Stimulated activated CD8-positive, alpha-beta memory T cell treated with anti-CD3 and anti-CD28 coated beads, Interleukin-15, amount 100 ng/mL, for 24 hours (primary cell): ENCODE measurements at places on chromosomes 1 and 21.

DNA sequence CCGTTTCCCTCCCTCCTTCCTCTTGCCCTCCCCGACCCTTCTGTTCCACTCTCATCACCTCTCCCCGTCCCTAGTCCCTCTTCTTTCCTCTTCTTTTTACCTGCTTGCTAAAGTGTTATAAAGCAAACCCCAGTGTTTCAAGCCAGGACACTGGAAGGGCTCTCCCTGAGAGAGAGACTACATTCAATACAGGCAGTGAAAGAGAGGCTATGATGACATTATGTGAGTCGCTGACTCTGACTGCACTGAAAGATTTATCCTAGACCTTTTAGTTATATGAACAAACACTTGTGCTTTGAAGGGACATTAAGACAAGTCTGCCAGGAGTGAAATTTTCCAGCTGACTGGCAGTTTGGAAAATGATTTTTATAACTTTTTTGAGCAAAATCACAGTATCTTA lies 155.7 kb downstream of the S1PR1 start:
- DNase-seq: no peak

- no peak for DNase-seq
Measured at GRCh38 chr1:29136391-29136915, 12.8 kb upstream of the TMEM200B start.

- DNase-seq: no peak
Measured at GRCh38 chr1:22619252-22619651, 17.2 kb upstream of the C1QA start.

GRCh38 chr1:35390600-35391494 lies 122.3 kb downstream of the ZMYM4 start:
- DNase-seq: no peak

GRCh38 chr1:205505791-205506190 lies 1.3 kb downstream of the CDK18 start:
- no peak for DNase-seq

DNA sequence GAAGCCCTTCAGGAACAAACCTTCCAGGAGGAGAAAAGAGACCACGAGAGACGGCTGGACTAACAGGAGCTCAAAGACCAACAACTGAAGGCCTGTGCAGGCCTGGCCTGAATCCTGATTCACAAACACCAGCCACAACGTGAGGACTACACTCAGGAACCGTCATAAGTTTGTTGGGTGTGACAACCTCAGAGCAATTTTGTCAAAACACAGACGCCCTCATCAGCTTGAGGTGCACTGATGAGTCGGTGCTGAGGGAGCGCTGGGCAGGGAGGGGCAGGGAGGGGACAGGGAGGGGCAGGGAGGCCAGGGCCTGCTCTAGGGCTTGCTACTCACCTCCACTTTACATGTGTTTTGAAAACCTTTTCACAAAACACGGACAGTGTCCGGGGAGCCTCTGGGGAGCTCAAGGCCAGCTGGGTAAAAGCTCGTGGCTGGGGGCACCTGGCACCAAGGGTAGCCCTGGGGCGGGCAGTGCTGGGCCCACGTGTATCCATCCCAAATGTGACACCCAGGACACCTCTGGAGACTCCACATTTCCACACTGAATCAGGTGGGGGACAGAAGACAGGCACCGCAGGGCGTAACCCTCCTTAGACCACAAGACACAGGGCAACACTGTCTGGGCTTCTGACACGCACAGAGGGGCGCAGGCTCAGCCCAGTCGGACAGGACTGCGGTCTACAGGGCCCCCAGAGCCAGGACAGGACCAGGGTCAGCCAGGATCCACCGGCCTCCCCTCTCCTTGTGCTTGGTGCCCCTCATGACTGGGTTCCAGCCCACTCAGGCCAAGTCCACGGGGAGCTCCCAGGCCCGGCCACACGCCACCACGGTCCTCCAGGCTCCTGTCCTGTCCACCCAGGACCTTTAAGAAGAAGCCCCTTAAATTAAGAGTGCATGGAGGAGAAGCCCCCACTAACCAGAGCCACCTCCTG lies 16.5 kb downstream of the LSS start:
- DNase-seq: no peak

DNA sequence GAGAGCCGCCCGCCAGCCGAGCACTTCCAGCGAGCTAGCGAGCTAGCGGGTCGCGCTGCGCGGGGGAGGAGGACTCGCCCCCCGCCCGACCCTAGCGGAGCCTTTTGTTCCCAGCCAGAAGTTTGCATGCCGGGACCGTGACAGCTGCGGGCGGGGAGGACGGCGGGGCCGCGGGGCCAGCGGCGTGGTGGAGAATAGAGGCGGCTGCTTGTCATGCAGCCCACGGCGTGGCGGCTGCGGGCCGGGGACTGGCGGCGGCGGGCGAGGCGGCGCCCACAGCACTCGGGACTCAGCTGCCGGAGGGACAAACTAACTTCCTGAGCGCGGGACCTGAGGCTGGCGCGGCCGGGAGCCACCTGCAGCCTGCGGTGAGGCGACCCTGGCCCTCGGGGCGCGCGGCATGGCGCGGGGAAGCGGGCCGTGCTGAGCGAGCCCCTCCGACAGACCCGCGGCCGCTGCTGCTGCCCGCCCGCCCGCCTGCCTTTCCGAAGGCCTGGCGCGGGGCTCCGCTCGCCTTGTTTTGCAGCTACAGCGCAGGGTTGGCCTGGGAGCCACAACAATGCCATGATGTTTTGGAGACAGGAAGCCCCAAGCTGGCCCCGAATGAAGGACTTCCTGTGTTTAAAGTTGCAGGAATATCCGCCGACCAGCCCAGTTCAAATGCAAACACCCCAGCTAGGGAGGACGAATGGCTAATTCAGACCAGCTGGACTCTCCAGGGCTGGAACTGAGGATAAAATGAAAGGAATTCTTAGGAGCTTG lies 82.2 kb upstream of the BMP8A start:
- no peak for DNase-seq

GRCh38 chr1:238466459-238466858 lies 575.7 kb upstream of the ZP4 start:
- DNase-seq: no peak

- no peak for DNase-seq
Measured at GRCh38 chr1:154998818-154999570, 3.6 kb upstream of the ZBTB7B start.

DNA sequence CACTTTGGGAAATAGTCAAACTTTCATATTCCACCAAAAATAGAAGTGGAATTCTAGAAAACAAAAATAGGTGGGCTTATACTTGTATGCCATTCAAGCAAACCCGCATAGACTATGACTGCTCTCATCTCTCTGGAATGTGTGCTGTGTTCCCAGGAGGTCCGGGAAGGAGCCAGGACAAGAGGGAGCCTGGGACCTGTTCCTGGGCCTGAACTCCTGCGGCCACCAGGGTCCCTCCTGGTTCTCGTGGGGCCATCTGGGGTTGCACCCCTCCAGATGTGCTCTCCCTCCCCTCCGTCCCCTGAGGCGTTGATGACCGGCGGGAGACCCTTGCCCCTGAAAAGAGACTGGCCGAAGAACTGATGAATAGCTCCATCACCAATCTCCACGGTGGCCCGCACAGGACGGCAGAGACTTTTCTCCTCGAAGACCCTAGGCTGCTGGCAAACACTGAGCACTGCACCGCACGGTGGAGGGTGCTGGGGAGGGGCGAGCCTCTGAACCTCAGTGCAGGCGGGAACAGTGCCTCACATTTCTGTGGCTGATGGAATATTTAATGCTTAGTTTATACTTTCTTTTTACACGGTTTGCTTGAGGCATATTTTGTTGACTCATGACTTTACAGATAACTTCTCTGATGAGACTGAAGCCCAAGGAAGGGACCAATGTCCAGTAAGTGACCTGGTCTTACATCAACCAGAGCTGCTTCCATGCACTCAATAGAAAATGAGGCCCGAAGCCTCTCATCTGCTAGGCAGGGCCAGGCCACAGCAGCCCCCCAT lies 9.6 kb upstream of the ADARB1 start:
- DNase-seq: no peak

DNA sequence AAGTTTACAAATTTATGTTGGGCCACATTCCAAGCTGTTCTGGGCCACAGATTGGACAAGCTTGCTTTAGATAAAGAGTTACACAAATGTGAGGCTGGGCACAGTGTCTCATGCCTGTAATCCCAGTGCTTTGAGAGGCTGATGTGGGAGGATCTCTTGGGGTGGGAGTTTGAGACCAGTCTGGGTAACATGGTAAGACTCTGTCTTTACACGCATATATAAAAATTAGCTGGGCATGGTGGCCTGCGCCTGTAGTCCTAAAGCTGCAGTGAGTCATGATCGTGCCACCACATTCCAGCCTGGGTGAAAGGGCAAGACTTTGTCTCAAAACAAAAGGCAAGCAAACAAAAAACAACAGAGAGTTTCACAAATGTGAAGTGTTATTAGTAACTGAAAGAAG lies 5.9 kb upstream of the VCAM1 start:
- DNase-seq: no peak

DNA sequence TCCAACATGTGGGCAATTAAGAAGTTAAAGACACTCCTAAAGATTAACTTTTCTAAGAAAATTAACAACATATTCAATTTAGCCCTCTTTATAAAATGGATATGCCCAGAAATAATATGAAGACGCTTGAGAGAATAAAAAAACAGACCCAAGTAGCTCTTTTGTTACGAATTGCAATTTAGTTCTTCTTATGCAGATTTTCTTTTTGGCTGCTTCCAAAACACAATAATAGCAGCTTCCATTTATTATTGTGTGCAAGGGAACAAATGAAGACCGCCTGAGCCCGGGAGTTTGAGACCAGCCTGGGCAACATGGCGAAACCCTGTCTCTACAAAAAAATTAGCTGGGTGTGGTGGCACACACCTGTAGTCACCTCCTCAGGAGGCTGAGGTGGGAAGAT lies 50.4 kb upstream of the BCL10 start:
- no peak for DNase-seq

- DNase-seq: no peak
Measured at GRCh38 chr1:61591351-61591750, 133.6 kb downstream of the TM2D1 start.

DNA sequence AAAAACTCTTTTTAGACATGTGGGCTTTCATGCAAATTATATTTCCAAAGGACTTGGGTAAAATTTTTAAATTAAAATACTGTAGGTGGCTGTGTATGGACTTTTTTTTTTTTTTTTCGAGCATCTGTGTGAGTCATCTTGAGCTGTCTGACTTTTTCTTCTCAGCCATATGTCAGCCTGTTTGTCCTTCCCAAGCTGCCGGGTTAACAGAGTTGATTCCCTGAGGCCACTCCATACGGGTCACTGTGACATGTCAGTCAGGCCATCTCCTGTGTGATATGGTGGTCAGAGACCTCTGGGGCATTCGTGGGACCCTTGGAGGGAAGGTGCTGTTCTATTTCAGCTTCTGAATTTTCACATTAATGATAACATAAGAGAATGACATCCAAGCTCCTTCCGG lies 148.3 kb downstream of the KCNJ6 start:
- DNase-seq: no peak

- DNase-seq: no peak
Measured at GRCh38 chr1:14808768-14809167, 210.3 kb downstream of the KAZN start.

GRCh38 chr1:162710345-162710744 lies 78.1 kb downstream of the DDR2 start:
- DNase-seq: no peak

- DNase-seq: no peak
Measured at GRCh38 chr1:182527680-182528079, 61.4 kb downstream of the RNASEL start.

- DNase-seq: peak; percentile 90
Measured at GRCh38 chr1:27392096-27392777, at the start of gene GPR3. Gene GPR3, plus strand, starts transcription at chr1:27392622. Its CDS starts 1,177 bp downstream, at chr1:27393799.

GRCh38 chr1:43960798-43961197 lies 9.0 kb upstream of the DPH2 start:
- no peak for DNase-seq

DNA sequence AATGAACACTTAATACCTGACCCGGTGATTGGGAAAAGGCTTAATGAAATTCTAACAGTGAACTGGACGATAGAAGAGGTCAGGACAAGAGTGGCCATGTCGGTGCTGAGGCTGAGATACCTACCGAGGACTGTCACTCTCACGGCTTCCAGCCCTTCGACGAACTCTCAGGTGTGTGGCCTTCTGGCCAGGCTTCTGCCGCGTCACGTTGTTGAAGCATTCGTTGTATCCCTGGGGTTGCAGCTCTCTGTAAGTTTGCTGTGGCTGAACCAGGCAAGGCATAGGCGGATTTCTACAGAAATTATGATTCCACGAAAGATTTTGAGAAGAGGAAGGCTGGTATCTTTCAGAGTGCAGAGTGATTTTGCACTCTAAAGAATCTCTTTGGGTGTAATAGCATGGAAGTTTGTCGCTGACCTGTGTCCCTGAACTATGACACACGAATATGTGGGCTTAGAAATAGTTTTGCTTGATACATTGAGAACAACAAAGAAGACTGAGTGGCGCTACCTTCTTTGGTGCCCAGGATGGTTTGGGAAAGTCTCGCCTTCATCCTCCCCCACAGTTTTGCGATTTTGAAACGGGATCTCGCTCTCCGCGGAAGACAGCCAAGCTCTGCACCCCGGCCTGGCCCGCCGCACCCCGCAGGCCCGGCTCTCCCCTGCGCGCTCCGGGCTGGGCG lies 403 bp upstream of the EPHX4 start:
- no peak for DNase-seq

- no peak for DNase-seq
Measured at GRCh38 chr1:59316497-59317128, 19.7 kb downstream of the FGGY start.

DNA sequence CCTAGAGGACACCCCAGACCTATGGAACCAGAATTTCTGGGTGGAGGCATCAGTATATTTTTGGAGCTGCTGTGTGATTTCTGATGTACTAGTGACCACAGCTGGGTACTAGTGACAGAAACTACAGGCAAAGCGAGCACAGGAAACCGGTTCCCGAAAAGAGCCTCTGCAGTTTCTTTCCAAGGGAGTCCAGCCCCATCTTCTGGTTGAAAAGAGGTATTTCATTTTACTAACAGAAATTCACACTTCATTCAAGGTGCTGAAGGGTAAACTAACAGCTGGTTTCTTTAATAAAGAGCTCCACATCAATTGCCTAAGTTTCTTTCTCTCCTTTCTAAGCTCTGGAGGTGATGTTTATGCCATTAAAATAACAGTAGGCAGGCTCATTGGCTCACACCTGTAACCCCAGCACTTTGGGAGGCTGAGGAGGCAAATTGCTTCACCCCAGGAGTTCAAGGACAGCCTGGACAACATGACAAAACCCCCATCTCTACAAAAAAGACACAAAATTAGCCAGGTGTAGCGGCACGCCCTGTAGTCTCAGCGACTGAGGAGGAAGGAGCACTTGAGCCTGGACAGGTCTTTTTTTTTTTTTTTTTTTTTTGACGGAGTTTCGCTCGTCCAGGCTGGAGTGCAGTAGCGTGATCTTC lies 22.0 kb downstream of the THAP3 start:
- no peak for DNase-seq
